Activated CD8-positive, alpha-beta memory T cell treated with anti-CD3 and anti-CD28 coated beads for 4 hours (primary cell): ENCODE measurements at places on chromosomes 7 and 10.

GRCh38 chr7:13743226-13743625 lies 246.2 kb downstream of the ETV1 start:
- no peak for DNase-seq

DNA sequence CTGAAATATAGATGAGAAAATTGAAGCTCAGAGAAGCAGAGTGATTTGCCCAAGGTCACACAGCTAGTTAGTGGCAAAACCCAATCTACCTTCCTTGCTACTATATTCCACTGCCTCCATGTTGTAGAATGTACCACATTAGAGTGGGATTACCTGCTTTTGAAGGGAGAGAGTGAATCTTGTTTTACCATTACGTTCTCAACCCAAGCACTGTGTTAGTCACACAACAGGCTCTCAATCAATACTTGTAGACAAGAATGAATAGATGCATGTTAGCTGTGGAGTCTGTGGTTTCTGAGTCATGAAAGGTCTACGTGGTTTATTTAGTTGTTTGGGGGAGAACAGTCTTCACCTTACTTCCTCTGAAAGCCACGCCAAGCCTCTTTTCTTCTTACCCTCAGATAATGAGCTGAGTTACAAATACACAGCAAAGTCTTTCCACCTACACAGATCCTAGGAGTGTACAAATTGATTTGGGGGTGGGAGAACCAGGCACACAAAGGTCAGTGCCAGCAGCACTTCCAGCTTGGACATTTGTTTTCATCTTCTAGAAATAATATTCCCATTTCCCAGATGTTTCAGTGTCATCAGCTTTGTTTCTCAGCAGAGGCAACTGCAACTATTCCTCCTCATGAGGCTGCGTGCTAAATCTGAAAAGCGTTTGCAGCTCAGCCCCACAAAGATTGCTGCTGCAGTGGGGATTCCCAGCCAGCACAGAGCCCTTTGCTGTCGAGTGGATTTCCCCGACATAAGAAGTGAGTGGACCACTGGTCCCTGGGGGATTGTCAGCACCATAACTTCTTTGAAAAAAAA lies 71.5 kb upstream of the ADO start:
- peak; percentile 36 for DNase-seq

DNA sequence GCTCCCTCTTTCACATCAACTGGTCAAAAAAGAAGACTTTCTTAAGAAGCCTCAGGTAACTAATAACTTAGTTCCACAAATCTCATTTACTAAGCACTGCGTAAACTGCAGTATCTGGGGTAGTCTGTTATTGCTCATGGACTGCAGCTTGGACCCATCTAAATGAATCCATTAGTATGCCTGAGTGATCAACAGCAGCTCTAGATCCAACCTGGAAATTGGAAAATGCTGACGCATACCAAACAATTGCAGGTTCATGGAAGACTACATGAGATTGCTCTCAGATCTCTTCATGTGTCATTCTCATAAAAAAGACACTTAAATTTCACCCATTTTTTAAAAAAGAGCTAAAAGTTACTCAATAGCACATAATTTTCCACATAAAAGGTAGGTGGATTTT lies 121.6 kb downstream of the IDE start:
- DNase-seq = no peak

GRCh38 chr10:126207313-126207771 lies 180.9 kb downstream of the ADAM12 start:
- no peak for DNase-seq

GRCh38 chr10:5731559-5731958 lies 46.9 kb downstream of the TASOR2 start:
- DNase-seq = no peak

- no peak for DNase-seq
Measured at GRCh38 chr7:1961701-1962276, 271.0 kb downstream of the MAD1L1 start.

- no peak for DNase-seq
Measured at GRCh38 chr10:7608001-7608400, 58.8 kb downstream of the ITIH5 start.

- DNase-seq = no peak
Measured at GRCh38 chr7:6401536-6401935, 46.2 kb downstream of the DAGLB start.

DNA sequence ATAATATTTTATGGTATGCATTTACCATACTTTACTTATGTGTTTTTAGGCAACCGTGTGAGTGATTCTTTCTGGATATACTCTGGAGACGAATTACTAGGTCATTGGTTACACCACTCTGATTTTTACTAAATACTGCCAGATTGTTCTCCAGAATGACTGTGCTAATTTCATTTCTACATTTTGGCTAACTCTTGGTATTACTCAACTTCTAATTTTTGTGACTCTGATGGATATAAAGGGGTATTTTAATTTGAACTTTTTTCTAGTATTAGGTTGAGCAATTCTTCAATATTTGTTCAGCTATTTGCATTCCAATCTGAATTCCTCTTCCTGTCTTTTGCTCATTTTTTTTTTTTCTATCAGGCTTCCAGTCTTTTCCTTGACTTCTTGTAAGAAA lies 223.6 kb downstream of the MDFIC start:
- DNase-seq = no peak
